Activated CD4-positive, alpha-beta T cell treated with anti-CD3 and anti-CD28 coated beads, Interleukin-2, amount 50 U/mL, for 48 hours (primary cell): ENCODE measurements at places on chromosomes 3 and 15.

DNA sequence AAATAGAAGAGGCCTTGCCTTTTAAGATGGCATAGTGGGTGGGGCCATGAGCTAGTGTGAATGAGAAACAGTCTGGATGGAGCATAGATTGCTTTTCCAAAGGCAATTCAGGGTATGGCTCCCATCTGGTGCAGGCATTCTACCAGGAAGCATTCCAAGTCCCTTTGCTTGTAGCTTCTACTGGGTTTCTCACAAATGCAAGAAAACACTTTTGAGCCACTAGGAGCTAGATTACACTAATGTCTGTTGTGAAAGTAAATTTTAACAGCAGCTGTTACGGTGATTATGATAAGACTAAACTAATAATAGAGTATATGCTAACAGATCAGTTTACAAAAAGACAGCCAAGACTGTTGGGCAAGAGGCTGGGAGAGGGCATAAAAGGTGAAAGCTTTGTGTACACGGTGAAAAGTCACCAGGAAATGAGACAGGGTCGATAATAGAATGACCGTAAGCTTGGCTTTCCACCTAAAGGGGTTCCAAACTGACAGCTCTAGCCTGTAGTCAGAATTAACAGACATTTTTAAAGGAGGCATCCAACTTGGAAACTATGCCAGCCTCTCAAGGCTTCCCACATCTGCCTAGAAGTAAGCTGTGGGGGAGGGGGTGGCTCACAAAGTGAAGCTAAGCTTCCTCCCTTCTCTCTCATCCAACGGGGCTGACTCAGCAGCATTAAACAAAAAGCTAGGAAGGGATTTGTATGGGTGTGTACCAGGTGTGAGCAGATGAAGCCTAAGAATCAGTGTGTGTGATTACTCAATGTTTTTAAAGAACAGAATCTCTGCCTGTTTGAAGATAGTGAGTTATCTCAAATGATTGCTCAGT is 61.1 kb upstream of the GPD1L start:
- no peak for DNase-seq

- no peak for DNase-seq
Observed at GRCh38 chr3:127753898-127754410, 68.4 kb downstream of the MGLL start.

GRCh38 chr3:33889394-33890039 is 91.1 kb downstream of the PDCD6IP start:
- DNase-seq, result no peak

GRCh38 chr3:8328967-8329366 is 172.7 kb upstream of the LMCD1 start:
- no peak for DNase-seq

DNA sequence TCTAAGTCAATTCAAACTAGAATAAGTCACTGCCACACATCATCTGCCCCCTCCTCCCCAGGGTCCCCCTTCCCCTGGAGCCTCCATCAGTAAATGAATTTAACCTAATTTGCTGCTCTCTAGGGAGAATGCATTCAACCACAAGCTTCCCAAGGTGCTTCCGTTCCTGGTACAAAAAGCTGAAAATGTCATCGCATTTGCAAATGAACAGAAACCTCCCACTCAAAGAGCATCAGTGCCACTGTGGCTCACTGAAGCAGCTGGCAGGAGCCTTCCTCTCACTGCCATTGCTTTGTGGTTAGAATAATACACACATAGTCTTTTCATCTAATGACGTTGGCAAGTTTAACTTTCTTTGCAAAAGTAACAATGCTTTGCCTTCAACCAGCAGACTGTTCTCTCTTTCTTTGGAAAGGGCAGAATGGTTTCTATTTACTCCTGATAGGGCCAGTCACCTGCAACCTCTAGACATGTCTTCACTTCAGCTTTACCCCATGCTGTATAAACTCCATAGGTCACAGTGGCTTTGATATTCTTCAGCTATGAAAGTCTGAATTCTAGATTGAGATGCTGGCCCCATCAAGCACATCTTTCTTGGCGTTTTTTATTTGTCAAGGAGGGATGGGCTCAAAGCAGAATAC is 238.1 kb downstream of the CPNE4 start:
- no peak for DNase-seq

DNA sequence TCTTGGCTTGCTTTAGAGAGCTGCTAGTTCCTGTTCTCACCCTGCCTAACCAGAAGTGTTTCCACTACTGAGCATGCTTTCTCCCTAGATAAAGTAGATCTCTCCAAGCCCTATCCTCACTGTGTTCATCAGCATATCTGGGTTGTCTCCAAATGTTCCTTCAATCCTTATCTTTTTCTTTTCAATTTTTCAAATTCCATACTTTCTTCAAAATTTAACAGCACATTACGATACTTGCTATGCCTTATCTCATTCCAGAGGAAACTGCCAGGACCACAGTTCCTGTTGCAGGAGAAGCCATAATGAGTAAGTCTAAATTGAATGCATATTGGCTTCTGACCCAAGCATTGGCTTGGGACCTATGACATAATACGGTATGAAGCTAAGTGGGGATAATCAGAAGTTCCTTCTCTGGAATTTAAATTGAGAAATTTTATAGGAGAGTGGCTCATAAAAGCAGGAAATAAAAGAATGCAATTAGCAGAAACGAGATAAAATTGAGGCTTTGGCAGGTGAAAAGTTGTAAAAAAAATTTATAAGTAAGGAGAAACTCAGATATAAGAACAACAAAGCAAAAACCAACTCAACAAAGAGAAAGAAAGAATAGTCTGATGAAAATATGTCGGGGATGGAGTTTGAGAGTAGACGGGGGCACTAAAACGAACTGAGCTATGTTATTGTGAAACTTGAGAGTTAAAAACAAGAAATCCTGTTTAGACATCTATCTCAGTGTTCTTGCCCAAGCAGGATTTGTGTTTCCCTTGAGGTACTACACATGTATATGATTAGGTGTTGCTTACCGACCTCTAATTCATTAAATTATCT is 631.7 kb upstream of the CCDC54 start:
- DNase-seq, result no peak

GRCh38 chr3:195247863-195248189 is 23.1 kb downstream of the XXYLT1 start:
- no peak for DNase-seq

DNA sequence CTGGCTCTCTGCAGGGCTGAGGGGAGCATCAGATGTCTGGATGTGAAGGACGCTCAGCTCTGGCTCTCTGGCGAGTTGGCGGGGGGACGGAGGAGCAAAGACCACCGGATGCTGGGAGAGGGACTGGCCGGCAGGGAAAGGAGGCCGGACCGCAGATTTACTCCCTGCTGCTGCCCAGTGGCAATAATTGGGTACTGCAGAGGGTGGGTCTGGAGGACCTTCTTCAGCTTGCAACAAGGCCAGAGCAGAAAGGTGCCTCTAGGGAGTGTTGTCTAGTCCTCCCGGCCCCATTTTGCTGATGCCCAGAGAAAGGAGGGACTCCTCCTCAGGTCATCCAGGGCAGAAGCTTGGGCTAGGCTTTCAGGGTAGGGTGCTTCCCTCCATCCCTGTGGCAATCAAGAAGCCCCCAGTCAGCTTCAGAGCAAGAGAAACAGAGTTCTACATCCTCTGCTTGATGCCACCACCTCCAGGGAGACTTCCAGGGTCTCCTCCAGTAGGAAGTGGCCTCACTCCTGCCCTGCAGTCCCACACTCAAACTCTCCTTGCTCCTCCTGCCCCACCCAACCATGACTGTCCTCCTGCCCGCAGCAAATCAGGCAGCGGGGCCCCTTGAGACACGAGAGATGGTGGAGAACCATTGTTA is 20.3 kb upstream of the CSPG4 start:
- peak; percentile 65 for DNase-seq

DNA sequence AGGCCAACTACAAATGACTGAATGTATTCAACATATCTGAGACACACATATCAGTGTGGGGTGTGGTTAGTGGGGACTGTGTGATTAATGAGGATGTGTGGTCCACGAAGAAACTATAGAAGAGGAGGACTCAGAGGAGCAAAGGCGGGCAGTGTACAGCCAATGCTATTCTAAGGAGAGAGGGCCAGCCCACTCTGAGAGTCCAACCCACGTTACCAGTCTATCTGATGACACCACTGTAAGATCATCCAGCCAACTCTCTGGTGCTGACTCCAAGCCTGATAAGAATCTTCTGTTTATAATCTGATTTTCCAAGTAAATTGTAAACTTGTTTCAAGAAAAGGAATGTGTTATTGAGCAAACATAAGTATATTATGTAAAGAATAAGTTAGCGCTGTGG is 47.2 kb downstream of the MCF2L2 start:
- DNase-seq, result no peak

GRCh38 chr3:56125358-56126005 is 342.8 kb downstream of the ERC2 start:
- no peak for DNase-seq

- peak; percentile 32 for DNase-seq
Observed at GRCh38 chr3:194140520-194141414, 4.8 kb downstream of the HES1 start.

DNA sequence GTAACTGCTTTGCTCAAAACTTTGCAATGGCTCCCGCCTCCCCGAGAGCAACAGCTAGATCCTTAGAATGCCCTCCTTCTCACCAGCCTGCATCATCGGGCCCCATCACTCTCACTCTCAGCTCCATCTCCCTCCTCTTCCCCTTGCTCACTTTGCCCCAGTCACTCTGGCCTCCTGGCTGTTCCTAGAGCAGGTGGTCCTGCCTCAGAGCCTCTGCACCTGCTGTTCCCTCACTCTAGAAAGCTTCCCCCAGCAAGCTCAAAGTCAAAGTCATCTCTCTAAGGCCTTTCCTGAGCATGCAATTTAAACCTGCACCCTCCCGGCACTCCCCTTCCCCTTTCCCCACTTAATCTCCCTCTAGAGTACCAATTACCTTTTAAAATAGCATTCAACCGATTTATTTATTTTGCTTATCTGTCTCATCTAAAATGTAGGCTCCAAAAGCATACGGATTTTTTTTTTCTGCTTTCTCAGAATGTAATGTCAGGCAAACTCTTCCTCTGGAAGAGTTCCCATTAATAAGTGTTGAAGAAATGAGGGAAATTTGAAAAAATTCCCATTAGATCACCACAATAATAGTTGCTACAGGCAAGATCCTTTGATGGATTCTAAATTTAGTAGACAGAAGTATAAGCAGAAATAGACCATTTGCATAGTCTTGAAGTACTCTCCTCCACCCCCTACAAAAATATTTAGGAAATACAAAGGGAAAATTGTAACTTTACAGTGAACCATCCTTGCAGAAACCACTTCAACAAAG is 15.9 kb upstream of the HES1 start:
- no peak for DNase-seq

GRCh38 chr15:29970402-29970695 is 112.4 kb upstream of the GOLGA8J start:
- DNase-seq, result no peak

DNA sequence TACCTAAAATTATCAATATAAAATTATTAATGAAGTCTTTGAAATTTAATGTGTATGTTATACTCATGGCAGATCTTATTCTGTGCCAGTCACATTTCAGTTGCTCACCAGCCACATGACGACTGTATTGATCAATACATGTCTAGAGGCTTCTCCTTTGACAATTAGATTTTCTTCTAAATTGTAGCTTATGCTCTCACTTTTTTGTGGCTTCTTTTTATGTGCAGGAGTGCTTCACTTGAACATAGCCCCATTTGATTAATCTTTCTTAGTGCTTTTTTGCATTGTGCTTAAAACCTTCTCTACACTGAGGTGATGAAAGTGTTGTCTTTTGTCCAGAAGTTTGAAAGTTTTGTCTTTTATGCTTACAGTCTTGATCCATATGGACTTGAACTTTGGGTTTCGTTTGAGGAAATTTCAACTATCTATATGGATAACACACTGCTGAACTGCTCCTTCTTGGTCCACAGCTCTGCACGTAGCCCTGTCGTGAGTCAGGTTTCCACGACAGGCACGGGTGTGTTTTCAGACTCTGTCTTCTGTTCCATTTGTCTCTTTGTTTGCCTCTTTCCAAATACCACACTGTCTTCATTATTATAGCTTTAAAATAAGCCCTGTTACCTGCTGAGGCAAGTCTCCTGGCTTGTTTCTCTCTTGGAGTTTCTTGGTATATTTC is 393.9 kb upstream of the CFAP20DC start:
- DNase-seq, result no peak

DNA sequence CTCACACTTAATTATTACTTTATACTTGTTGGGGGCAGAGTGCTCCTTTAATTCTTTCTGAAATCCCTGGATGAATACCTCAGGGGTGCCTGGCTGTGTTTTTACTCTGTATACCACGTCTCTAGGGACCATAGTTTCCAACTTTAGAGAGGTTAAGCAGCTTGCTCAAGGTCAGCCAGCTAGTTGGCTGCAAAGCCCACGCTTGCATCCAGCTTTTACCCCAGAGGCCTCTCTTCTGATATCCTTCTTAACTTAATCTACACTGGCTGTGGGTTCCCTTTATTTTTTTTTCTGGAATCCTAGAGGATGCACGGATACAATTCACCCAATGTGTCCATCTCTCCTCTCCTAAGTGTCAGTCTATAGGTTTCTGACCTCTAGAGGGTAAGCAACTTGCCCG is 1.4 kb downstream of the PDZRN3 start:
- DNase-seq, result no peak

GRCh38 chr15:89406940-89407607 is 72.5 kb upstream of the POLG start:
- DNase-seq, result peak; percentile 27

DNA sequence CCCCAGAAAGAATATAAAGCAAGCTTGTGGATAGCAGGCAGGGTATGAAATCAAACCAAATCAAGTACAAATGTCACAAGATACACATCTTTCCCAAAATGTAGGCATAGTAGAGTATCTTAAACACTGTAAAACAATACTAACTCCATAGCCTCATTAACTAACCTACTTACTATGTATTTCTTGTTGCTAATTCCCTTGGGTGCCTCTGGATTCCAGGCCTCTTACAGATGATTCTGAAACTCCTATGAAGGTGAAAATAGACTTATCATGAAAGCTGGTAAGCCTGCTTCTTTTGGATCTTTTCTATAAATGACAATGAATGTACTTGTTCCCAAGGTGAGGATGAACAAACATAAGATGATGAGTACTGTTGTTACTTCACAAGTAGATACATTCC is 93.8 kb downstream of the FRMD5 start:
- no peak for DNase-seq

DNA sequence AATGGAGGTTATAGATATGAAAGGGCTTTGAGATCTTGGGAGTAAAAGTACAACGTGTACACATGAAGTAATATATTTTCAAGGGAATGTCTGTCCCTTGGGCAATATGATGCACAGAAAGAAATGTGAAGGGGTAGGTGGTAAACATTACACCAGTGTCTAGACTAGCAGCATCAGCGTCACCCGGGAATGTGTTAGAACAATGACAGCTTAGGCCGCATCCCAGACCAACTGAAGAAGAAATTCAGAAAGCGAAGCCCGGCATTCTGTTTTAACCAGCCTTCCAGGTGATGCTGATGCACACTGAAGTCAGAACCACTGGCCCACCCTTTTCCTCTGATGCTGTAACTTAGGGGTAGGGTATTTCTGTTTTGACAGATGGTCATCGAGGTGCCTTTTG is 6.3 kb downstream of the INAFM2 start:
- no peak for DNase-seq

GRCh38 chr3:33803252-33803651 is 4.8 kb downstream of the PDCD6IP start:
- no peak for DNase-seq

DNA sequence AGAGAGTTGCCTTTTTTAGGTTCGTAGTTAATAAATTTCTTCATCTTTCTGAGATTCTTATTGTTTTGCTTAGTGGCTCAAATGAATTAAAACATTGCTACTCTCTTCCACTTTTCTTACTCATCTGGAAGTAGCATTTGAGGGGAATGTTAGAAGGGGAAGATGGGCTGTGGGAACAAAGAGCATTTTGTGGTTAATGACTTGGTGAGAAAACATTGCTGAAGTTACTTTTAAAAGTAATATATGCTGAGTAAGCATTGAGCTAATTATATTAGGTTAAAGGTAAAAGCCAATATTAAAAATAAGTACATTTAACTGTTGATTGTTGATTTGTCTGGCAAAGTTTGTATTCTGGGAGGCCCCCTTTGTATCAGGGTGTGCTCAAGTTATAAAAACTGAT is 5.7 kb downstream of the MORF4L1 start:
- no peak for DNase-seq
